HT-29 (cell line): ENCODE measurements at places on chromosomes 4 and X. TPM values are rescaled to one million over a fixed set of nuclear protein-coding genes. Genes with fewer than 3 reads are reported as not detected.

TAF7L gene
- total RNA-seq, result not detected in 2 replicates

SAGE1 gene
- not detected in 2 replicates for total RNA-seq

FRG2 gene
- total RNA-seq, result not detected in 2 replicates

HELT gene
- total RNA-seq, result not detected in 2 replicates

PNMA6E gene
- total RNA-seq, result not detected in 2 replicates

USP17L28 gene
- total RNA-seq, result not detected in 2 replicates

PNMA6F gene
- not detected in 2 replicates for total RNA-seq

NLGN4X gene
- total RNA-seq, result not detected in 2 replicates

EGF gene
- total RNA-seq, result 0.68 and 1.0 TPM in 2 replicates

CSAG1 gene
- 1.1 and 5.7 TPM in 2 replicates for total RNA-seq

ZAR1 gene
- not detected in 2 replicates for total RNA-seq

ASMT gene
- 0.10 TPM in 1 of 2 replicates, not detected in the other for total RNA-seq

TCEAL9 gene
- 10.3 and 11.8 TPM in 2 replicates for total RNA-seq

TRIM75 gene
- total RNA-seq, result not detected in 2 replicates

BCAP31 gene
- 387 and 409 TPM in 2 replicates for total RNA-seq

GPM6B gene
- not detected in 2 replicates for total RNA-seq

PPEF2 gene
- not detected in 2 replicates for total RNA-seq

GPR50 gene
- not detected in 2 replicates for total RNA-seq

UCP1 gene
- not detected in 2 replicates for total RNA-seq

PNMA5 gene
- total RNA-seq, result 0.10 and 0.37 TPM in 2 replicates

IBSP gene
- not detected in 2 replicates for total RNA-seq

NWD2 gene
- total RNA-seq, result 0.33 and 0.39 TPM in 2 replicates

SERTM2 gene
- total RNA-seq, result not detected in 2 replicates

DCAF16 gene
- 24.4 and 30.4 TPM in 2 replicates for total RNA-seq

NPY1R gene
- total RNA-seq, result 0.13 TPM in 1 of 2 replicates, not detected in the other

ARMCX4 gene
- total RNA-seq, result 0.13 and 0.43 TPM in 2 replicates

RAI2 gene
- total RNA-seq, result not detected in 2 replicates

PCDH7 gene
- total RNA-seq, result 0.21 and 0.43 TPM in 2 replicates

SULT1B1 gene
- total RNA-seq, result not detected in 2 replicates

ETDA gene
- not detected in 2 replicates for total RNA-seq

TMEM35A gene
- total RNA-seq, result not detected in 2 replicates

DCAF8L2 gene
- not detected in 2 replicates for total RNA-seq

MAD2L1 gene
- 83.3 and 85.4 TPM in 2 replicates for total RNA-seq

SPP1 gene
- 0.99 and 1.7 TPM in 2 replicates for total RNA-seq

VSIG1 gene
- 0.26 TPM in 1 of 2 replicates, not detected in the other for total RNA-seq

NXF2B gene
- total RNA-seq, result not detected in 2 replicates

RNF150 gene
- total RNA-seq, result not detected in 2 replicates

MID2 gene
- total RNA-seq, result 0.58 and 1.2 TPM in 2 replicates

MAGEA12 gene
- total RNA-seq, result 6.2 and 6.8 TPM in 2 replicates
